Parietal lobe (tissue), 2 donors: ENCODE measurements at places on chromosomes 12 and 14. TPM values are rescaled to one million over a fixed set of nuclear protein-coding genes. Genes with fewer than 3 reads are reported as not detected.

HOXC4 gene
- total RNA-seq, result not detected

HOXC9 gene
- total RNA-seq, result not detected

LTA4H gene
- total RNA-seq, result 35.1 TPM

EMP1 gene
- 7.8 TPM for total RNA-seq

LRRIQ1 gene
- total RNA-seq, result 6.9 TPM

PELI2 gene
- total RNA-seq, result 43.8 TPM

OR6C1 gene
- not detected for total RNA-seq

HOXC10 gene
- total RNA-seq, result not detected

ENDOU gene
- not detected for total RNA-seq

MTHFD1 gene
- total RNA-seq, result 39.1 TPM

RNASE7 gene
- total RNA-seq, result not detected

EFS gene
- 24.1 TPM for total RNA-seq

SLC38A2 gene
- total RNA-seq, result 262 TPM

C12orf50 gene
- total RNA-seq, result 0.31 TPM

ZBTB1 gene
- total RNA-seq, result 47.6 TPM

SLC6A15 gene
- 76.1 TPM for total RNA-seq

MYF5 gene
- total RNA-seq, result not detected

ANO6 gene
- 13.5 TPM for total RNA-seq

IL26 gene
- not detected for total RNA-seq

NANOG gene
- total RNA-seq, result under 0.01 TPM

NOVA1 gene
- 107 TPM for total RNA-seq

HELB gene
- total RNA-seq, result 13.8 TPM

VPS37B gene
- total RNA-seq, result 35.1 TPM

MGAT4C gene
- total RNA-seq, result 77.3 TPM

OR6C65 gene
- not detected for total RNA-seq

TAS2R42 gene
- not detected for total RNA-seq

TMPO gene
- 177 TPM for total RNA-seq

NTF3 gene
- 8.5 TPM for total RNA-seq

FAM186B gene
- not detected for total RNA-seq

CLEC12A gene
- total RNA-seq, result not detected

DPPA3 gene
- total RNA-seq, result not detected

GXYLT1 gene
- total RNA-seq, result 17.8 TPM

FGD4 gene
- total RNA-seq, result 73.2 TPM

SLC5A8 gene
- total RNA-seq, result 2.8 TPM

SERPINA12 gene
- total RNA-seq, result not detected

CMTM5 gene
- total RNA-seq, result 1.3 TPM

MYO1H gene
- 0.31 TPM for total RNA-seq

OR6C3 gene
- total RNA-seq, result not detected
